ENCODE measurements at places on chromosomes 7 and 10. TPM values are rescaled to one million over a fixed set of nuclear protein-coding genes. Genes with fewer than 3 reads are reported as not detected.
A peak's percentile ranks its signal among the peaks of the same experiment; 100 is the strongest.

The MEOX2 gene
- 115 TPM for total RNA-seq

DNA sequence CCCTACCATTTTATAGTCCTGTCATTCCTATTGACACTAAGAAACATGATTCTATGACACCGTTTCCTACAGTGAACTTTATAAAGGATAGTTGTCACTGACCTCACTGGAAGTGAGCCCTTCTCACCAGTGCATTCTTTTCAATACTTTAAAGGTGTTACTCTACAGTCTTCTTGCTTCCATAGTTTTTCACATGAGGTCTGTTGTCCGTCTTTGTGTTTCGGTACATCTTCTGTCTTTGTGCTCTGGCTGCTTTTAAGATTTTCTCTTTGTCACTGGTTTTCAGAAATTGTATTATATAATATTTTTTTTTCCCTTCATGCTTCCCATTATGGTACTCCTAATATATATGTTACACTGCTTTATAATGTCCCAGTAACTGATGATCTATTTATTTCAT, 174.2 kb downstream of the KIF20B start:
- no peak overlapping the region for H3K4me3 ChIP-seq
- no peaks in the 10 kb centered on the region for H3K36me3 ChIP-seq
- H3K27ac ChIP-seq, result no peak overlapping the region

DNA sequence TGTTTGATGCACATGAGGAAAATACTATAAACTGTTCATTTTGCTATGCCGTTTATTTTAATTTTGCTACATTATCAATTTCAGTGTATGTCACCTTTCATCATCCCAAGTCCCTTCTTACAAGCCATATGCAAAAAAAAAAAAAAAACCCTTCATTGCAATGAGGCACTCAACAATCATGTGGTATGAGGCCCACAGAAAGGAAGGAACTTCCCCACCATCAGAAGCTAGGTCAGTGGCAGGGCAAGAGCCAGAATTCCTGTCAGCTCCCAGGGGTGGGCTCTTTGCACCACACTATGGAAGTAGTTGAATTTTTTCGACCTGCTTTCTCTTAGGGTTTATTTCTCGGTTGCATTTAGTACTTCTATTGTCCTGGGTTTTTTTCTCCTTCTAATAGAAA, 75.4 kb downstream of the NOC3L start:
- no peak overlapping the region for H3K27ac ChIP-seq
- H3K36me3 ChIP-seq, result no peaks in the 10 kb centered on the region
- no peak overlapping the region for H3K4me3 ChIP-seq

DNA sequence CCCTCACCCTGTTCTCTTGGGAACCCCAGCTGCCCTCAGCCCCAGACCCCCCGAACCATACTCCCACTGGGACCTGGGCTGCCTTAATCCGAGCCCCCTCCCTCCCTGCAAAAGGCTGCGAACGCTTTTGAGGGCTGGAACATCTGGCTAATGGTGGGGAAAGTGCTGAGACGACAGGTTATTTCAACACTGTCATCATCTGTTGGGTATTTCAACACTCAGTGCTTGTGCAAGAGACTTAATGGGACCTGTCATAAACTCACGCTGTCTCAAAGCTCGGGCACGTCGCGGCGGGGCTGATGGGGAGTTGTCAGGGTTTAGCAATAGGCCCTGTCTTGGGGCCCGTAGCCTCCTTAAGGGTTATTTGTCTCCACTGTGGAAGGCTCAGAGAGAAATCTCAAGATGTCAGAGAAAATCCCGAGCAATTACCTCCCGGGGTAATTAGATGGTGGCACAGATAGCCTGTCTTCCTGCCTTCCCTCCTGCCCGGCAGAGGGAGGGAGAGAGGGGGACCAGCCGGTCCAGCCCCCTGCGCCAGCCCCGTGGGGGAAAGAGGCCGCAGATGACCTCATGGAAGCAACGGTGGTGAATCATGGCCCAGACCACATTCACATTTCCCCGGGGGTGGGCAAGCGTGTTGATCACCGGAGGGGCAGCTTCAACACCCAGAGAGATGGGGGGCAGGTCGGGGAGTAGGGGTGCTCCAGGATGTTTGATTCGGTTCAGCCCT, 88.7 kb upstream of the MYL10 start:
- H3K27me3 ChIP-seq, result peaks cover 10% of the 10 kb centered on the region
- DNase-seq, result peak; percentile 89
- no peak overlapping the region for H3K4me3 ChIP-seq
- H3K4me1 ChIP-seq, result no peaks in the 10 kb centered on the region
- no peaks in the 10 kb centered on the region for H3K36me3 ChIP-seq
- peak overlapping the region; percentile 55 for H3K27ac ChIP-seq
